ENCODE measurements at places on chromosomes 2 and 18.

GRCh38 chr2:45595721-45596435 is 15.2 kb downstream of the SRBD1 start:
- DNase-seq: peak; percentile 43

DNA sequence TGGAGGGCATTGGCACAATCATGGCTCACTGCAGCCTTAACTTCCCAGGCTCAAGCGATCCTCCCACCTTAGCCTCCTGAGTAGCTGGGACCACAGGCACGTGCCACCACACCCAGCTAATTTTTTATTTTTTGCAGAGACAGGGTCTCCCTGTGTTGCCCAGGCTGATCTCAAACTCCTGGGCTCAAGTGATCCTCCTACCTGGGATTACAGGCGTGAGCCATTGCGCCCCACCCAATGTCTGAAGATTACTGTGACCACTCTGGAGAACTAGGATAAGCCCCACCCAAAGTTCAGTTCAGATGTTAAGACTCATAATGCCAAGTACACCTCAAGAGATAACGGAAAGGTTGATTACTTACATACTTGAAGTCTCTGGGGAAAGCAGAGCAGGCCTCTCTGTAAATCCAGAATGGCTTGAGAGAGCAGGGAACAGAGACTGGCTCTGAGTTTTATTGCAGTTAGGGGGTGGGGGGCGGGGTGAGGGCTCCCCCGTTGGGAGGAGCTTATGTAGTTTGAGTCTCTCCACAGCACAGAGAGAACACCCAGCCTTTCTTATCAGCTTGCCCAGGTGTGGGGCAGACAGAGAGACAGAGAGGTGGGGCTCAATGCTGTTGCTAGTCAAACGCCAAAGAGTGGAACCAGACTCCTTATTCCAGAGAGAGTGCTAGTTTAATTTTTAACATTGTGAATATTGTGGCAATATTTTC is 26.5 kb upstream of the ERICH2 start:
- DNase-seq: no peak

- DNase-seq: no peak
Observed at GRCh38 chr18:212780-213179, 54.4 kb downstream of the USP14 start.

- no peak for DNase-seq
Observed at GRCh38 chr2:34423301-34423700, 824.2 kb upstream of the FAM98A start.

DNA sequence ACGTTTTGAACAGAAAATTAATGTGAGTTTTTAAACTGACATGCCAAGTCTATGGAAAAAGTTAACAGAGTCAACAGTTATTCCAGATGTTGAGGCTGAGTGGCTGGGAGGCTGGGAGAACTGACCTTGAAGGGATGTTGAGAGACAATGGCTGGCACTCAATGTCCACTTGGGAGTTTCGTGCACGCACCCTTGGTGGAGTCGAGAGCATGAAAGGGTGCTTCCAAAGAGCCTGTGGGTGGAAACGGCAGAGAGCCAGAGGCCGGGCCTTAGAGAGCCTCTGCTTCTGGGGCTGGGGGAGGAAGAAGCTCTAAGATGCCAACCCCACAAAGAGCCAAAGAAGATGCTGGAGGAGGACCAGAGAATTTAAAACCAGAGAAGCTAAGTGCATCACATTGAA is 63.4 kb upstream of the L3MBTL4 start:
- DNase-seq: no peak

- DNase-seq: no peak
Observed at GRCh38 chr2:99672766-99673350, 183.0 kb upstream of the REV1 start.

- DNase-seq: peak; percentile 77
Observed at GRCh38 chr2:105917226-105917625, 172.5 kb downstream of the NCK2 start.

- no peak for DNase-seq
Observed at GRCh38 chr18:23213200-23213599, 77.9 kb downstream of the CABLES1 start.

GRCh38 chr18:70425236-70425635 is 136.4 kb downstream of the SOCS6 start:
- no peak for DNase-seq

DNA sequence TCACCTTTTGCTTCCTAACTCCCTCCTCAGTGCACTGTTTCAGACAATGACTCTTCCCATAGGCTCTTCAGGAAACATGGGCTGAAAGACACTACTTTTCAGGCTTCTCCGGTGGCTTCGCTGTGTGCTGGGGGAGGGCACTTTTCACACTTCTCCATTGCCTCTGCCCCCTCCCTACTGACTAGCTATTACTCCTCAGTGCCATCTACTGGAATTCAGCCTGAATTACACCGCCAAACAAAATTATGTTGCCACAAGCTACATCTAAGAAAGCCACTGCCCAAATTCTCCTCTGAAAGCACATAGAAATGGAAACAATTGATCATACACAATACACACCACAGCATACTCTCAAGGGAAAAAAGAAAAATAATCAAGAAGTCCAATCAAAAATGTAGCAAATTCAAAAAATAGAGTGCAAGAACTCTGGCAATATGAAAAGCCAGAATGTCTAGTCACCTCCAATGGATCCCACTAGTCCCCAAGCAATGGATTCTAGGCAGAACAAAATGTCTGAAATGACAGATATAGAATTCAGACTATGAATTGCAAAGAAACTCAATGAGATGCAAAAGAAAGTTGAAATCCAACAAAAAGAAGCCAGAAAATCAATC is 1139.4 kb upstream of the GYPC start:
- peak; percentile 38 for DNase-seq

- DNase-seq: peak; percentile 43
Observed at GRCh38 chr2:25899404-25899970, 21.2 kb upstream of the ASXL2 start.

GRCh38 chr2:39289609-39290008 is 45.8 kb upstream of the CDKL4 start:
- DNase-seq: no peak
